ENCODE measurements at places on chromosomes 2 and 18.

- no peak for DNase-seq
Observed at GRCh38 chr2:160405077-160405867, 88.3 kb downstream of the RBMS1 start.

DNA sequence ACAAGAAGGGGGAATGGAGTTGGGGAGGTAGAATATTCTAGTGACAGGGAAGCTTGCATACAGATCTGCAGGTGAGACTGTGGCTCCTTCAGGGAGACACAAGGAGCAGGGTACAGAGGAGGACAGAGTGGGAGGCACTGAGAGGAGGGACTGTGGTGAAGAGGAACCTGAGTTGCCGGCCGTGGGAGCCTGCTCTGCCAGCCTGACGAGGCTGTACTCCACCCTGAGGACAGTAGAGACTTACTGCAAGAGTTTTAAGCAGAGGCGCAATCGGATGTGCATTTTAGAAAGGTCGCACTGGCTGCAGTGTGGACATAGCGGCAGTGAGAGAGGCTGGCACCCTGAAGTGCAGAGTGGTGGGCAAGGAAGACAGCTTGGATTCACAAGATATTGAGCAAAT lies 185.8 kb downstream of the GFPT1 start:
- peak; percentile 47 for DNase-seq

GRCh38 chr2:143964891-143965290 lies 555.0 kb downstream of the ZEB2 start:
- DNase-seq, result no peak

GRCh38 chr2:101509499-101510284 lies 34.8 kb upstream of the RFX8 start:
- DNase-seq, result peak; percentile 83

DNA sequence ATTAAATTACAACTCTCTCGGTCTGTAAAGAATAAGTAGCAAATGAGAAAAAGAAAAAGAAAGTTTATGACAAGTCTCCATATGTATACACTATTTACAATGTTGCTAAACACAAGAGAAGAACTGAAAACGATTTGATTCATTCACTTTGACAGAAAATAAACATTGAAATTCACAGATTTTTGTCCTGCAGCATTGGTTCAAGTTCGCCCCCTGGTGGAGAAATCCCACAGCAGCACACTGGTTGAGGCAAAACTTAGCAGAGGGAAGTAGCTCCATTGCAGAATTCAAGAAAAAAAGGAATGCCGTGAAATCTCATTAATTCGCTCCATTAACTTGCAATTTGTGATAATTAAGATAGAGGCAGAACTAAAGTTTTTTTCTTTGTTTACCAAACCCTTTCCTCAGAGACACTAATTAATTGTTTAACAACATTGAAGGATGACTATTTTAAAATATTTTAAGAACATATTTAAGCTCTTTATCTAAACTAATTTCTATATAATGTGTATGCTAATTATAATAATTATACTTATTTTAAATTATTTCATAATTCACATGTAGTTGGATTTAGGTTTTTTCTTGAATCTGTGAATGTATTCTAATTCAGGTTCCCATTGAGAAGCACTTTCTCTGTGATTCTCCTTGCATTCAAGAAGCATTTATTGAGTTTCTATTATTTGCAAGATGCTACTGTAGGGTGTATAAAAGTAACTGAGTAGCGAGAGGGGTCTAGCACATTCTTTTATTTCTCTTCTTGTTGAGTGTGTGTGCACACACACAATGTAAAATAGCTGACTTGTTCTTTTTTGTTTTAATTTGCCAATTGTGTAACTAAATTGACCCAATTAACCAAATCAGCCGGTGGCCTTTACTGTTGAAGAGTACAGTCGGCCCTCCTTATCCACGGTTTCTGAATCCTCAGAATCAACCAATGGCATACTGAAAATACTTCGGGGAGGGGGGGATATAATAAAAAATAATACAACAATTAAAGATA lies 74.1 kb downstream of the COL4A3 start:
- DNase-seq, result peak; percentile 77

- no peak for DNase-seq
Observed at GRCh38 chr18:2707551-2708168, 52.1 kb downstream of the SMCHD1 start.

GRCh38 chr2:141499123-141499522 lies 631.7 kb downstream of the LRP1B start:
- DNase-seq, result no peak

- peak; percentile 53 for DNase-seq
Observed at GRCh38 chr2:101762451-101763171, 65.1 kb downstream of the MAP4K4 start.

GRCh38 chr2:16652296-16653082 lies 13.1 kb downstream of the CYRIA start:
- no peak for DNase-seq

DNA sequence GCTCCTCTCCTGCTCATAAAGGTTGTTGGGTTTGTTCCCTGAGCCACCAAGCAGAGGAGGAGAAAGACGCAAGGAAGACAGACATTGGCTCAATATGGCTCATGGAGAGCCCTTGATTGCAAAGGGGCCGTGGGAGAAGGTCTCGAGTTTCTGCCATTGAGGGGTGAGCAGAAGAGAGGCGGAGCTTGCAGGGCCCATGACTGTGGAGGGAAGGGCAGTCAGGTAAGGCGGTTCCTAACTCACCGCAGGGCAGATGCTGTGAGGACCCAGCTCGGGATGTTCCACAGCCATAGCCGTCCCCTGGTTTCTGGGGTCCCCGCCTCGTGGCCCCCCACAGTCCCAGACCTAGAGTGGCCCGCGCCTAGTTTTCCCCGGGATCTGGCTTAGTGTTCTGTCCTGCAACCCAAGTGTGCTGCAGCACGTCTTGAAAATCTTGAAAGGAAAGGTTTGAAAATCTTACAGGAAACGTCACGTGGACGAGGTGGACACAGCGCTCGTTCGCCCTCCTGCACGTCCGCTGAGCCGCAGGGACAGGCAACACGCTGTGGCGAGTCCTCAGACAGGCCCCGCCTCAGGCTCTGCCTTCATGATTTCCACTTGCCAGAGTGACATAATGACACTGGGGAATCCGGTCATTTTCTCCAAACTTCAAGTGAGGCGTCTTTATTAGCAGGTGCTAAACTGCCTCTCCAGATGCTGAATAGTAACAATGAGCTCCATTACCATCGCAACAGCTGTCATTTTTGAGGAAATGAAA lies 105.5 kb upstream of the HDAC4 start:
- DNase-seq, result no peak

- DNase-seq, result no peak
Observed at GRCh38 chr18:45441110-45441847, 174.0 kb upstream of the SLC14A2 start.

DNA sequence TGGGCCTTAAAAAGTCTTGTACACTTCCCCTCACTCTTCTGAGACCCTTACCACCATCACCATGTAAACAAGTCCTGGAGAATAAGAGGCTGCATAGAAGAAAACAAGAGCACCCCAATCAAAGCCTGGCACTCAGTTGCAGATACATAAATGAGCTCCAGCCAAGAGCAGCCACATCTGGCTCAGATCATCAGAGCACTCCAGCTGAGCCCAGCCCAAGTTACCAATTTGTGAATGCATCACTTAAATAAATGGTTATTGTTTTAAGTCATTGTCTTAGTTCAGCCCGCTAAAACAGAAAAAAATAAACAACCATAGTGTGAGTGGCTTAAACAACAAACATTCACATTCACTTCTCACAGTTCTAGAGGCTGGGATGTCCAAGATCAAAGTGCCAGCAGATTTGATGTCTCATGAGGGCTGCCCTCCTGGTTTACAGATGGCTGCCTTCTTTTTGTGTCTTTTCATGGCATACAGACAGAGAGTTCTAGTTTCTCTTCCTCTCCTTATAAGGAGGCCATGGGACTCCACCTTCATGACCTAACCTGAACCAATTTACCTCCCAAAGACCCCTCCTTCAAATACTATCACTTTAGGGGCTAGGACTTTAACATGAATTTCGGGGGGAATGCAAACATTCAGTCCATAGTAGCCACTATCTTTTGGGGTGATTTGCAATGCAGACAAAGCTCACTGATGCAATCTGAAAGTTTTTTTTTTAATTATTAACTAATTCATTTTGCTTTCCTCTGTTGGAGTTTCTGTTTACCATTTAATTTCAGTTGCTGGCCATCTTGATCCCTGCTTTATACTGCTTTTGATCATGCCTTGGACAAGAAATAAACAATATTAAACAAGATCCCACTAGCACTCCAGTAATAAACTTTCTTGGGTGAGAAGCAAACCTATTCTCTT lies 187.5 kb upstream of the ACVR2A start:
- DNase-seq, result no peak

- DNase-seq, result peak; percentile 68
Observed at GRCh38 chr2:24546669-24547068, 55.6 kb downstream of the NCOA1 start.

DNA sequence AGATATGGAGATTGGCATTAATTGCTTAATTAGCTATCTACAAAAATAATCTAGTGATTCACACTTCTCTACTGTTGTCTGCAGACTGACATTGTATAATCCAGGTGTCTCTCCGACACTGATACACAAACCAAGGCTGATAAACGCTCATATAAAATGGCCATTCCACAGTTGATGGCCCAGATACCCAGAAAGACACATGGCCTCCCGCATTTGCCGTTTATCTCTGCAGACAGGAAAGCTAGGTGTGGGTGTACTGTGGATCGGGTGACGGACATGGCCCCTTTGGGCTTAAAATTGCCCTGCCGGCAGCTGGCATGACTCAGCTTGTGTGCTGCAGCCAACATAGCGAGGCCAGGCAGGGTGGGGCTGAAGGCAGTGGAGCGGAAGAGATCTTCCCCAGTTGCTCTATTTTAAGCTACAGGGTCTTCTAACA lies 18.5 kb downstream of the PMAIP1 start:
- DNase-seq, result peak; percentile 75

GRCh38 chr2:95301876-95302641 lies 4.9 kb downstream of the KCNIP3 start:
- DNase-seq, result peak; percentile 59

DNA sequence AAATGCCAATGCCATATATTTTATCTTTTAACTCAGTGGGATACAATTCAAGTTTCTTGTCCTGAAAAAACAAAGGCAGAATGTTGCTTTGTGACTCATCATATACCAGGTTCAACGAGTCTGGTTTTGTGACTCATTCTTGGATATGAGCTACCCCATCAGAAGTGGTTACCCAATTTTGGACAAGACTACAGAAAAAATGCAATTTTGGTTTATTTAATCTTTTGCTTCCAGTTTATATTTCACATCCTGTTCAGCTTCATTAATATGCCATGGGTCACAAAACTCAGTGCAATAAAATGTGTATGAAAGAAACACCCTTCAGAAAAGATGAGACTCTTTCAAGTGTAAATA lies 25.0 kb downstream of the FN1 start:
- DNase-seq, result peak; percentile 78

DNA sequence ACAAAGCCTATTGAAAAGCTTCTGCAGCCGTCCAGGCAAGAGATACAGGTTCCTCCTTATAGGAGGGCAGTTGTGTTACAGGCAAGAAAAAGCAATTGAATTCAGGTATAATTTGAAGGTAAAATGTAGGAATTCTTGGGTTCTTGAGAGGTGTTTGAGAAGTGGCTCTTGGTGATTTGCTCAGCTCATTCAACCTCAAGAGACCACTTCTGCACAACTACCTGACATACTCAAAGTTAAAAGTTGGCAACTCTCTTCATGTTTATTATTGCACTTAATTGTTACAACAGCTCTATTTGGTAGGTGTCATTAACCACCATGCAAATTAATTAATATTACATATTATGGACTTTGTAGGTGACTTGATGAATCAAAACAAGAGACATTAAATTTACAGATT lies 753.2 kb downstream of the ADCYAP1 start:
- no peak for DNase-seq

- no peak for DNase-seq
Observed at GRCh38 chr18:65811307-65811706, 60.5 kb downstream of the CDH7 start.

DNA sequence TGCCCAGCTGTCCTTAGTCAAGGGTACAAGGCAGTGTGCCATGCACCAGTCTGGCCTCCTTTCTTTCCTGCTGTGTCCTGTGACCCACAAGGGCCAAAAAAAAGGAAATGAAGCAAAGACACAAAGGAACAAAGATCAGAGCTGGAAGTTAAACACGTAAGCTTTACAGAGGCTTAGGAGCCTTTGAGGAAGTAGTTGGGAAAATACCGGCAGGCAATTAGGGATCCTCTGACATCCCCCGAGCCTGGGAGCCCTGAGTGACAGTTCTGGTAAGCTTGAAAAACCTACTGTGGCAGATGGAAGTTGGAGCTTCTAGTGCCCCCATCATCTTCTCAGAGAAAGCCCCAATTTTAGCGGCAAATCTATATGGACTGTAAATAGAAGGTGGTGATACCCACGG lies 78.5 kb downstream of the SPRED2 start:
- DNase-seq, result peak; percentile 90

GRCh38 chr2:74507926-74508520 lies 528 bp upstream of the PCGF1 start:
- DNase-seq, result peak; percentile 10

GRCh38 chr2:238914648-238915015 lies 66.7 kb downstream of the TWIST2 start:
- no peak for DNase-seq

DNA sequence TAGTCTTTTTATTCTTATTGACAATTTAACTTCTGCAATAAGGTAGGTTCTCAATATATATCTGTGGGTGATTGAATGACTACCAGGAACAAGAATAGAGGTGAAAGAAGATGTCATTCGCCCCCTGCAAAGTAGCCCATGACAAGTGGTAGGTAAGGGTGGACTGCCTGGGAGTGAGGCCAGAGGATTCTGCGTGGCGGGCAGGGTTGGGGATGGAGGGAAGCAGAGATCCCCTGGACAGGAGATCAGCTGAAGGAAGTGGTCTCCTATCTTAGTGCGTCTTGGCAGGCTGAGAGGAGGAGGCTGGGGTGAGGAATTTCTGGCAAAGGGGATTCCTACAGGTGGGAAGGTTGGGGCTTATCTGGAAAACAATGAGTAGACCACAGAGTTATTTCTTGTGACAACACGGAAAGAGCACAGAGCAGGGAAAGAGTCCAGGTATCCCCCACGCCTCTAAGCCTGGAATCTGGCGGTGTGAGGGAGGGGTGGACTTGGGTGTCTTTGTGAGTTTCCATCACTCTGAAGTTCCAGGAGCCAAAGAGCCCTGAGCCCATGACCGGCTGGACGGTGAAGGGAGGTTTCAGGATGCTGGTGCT lies 21.5 kb upstream of the MYCN start:
- DNase-seq, result no peak

DNA sequence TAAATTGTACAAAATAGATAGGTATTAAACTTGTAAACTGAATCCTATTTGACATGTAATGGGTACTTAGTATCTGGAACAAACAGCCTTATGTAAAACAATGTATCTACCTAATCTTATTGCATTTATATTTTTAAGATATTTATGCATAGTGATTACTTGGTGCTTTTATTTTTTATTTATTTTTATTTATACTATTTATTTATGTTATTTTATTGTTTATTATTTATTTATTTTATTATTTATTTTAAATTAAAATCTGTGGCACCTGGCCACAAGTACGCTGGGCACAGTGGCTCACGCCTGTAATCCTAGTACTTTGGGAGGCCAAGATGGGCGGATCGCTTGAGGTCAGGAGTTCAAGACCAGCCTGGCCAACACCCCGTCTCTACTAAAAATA lies 26.9 kb downstream of the MRO start:
- DNase-seq, result no peak

- DNase-seq, result peak; percentile 72
Observed at GRCh38 chr2:226793646-226794045, 6.0 kb downstream of the IRS1 start.

GRCh38 chr2:239545741-239546392 lies 145.0 kb upstream of the HDAC4 start:
- DNase-seq, result no peak

GRCh38 chr2:156513219-156513618 lies 77.0 kb downstream of the GPD2 start:
- no peak for DNase-seq
